ENCODE measurements at places on chromosomes 12 and 14.
A peak's percentile ranks its signal among the peaks of the same experiment; 100 is the strongest.

- no peak for ATAC-seq
These were observed 108.8 kb downstream of the PRKCH start for GRCh38 chr14:61430066-61430757.

DNA sequence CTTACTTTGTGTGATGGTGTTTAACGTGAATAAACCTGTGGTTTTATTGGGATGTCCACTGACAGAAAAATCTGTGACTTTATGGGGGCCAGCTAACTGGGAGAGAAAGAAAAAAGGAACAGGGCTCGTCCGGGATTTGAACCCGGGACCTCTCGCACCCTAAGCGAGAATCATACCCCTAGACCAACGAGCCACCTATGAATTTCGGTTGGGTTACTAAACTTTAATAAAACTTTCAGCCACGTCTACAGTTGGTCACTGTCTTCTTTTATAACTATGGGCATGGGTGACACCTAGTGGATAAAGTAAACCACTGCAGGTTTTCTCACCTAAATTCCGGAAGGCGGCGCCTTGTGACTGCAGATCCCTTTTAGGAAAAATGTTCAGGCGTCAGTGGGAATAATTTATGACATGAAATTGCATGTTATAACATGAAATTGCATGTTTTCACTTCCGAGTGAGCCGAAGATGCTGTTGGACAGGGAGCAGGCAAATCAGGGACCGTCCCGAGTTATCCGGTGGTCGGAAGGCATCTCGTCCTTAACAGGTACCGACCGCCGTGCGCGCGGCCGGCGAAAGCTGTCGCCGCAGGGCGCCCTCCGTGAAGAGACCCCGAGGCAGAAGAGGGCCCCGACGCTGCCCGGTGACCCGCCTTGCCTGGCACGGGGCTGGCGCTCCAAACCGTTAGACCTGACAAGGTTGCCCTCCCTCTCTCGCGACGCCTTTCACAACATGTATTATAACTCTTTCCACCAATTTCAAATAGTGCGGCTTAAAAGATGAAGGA, 18.2 kb upstream of the RNASE12 start:
- peak; percentile 16 for ATAC-seq

- ATAC-seq = peak; percentile 89
These were observed 585 bp upstream of the DYRK2 start for GRCh38 chr12:67647799-67648520.

- ATAC-seq = no peak
These were observed 767 bp upstream of the KCNMB4 start for GRCh38 chr12:70365398-70365647.

GRCh38 chr12:108642269-108642870, 8.7 kb upstream of the SELPLG start:
- ATAC-seq = no peak

DNA sequence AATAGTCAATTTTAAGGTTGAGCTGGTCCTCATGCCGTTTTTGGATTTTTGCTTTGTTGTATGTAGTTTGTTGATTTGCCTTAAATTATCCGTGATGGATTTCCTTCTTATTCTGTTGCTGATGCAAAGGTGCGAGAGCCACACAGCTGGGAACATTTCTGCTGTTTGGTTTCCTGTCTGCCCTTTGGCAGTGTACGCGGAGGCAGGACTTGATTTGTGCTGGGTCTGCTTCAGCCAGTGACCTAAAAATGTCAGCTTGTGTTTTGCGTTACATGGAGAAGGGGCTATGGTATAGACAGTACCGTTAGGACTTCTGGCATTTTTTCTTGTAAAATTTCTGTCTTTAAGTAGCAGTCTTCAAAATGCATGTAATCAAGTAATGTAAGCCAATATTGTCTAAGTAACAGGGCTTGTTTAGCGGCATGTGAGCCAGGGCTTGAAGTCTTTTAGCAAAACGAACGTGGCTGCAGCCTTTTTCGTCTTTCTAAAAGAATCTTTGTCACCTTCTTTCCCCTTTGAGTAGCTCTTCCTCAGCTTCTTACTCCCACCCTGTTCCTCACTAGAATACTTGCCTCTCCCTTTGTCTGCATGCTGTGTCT, 18.2 kb upstream of the RD3L start:
- 0 out of 3 replicates have a peak, but pooled peaks have one; percentile 27 for ATAC-seq

DNA sequence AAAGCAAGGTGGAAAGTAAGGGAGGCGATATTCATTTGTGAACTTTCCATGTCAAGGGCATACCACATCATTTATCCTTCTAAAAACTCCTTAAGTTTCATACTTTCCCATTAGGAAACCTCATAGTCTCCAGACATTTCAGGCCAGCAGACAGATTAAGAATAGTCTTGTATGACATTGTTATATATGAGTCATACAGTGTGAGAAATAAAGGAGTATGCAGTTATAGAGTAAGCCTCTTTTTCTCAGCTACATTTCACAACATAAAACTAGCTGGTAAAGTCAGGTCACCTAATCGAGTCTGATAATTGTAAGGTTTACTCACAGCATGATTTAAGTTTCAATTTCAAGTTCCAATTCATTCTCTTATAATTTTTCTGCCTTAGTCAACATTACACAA, 164.3 kb downstream of the GRIP1 start:
- no peak for ATAC-seq

DNA sequence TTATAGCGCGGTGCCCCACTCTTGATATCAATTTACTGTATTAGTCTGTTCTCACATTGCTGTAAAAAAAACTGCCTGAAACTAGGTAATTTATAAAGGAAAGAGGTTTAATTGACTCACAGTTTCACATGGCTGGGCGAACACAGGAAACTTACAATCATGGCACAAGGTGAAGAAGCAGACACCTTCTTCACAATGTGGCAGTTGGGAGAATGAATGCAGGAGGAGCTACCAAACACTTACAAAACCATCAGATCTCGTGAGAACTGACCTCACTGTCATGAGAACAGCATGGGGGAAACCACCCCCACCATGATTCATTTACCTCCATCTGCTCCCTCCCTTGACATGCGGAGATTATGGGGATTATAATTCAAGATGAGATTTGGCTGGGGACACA, 42.3 kb downstream of the FBXO34 start:
- ATAC-seq = no peak

DNA sequence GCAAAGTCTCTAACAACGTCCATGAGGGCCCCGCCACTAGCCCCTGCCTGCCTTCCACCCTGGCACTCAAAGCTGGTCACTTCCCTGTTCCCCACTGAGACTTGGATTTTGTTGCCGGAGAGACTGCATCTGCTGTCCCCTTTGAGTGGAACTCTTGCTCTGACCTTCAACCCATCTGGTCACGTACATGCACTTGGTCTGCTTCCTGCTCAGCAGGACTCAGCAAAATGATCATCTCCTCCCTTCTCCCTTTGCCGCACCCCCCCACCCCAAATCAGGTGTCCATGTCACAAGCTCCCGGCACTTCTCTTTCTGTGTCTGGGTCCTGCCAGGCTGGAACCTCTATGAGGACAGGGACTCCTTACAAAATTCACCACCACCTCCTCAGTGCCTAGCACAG, 180.9 kb downstream of the CHST11 start:
- ATAC-seq = no peak

DNA sequence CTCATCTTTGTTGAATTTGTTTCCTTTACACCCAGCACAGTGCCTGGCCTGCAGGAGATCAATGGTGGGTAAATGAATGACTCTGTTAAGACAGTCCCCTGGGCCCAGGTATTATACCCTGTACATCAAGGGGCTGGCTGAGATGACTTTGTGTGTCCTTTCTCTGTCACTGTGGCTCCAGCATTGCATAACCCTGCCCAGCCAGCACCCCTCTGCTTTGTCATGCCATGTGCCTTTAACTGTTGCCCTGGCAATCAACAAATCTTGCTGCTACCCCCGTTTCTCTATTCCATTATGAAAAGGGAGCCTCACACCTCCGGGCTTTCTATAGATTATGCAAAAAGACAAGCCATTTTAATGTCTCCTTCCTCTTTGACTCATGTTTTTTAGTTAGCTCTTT, 7.6 kb upstream of the FLVCR2 start:
- ATAC-seq = no peak

DNA sequence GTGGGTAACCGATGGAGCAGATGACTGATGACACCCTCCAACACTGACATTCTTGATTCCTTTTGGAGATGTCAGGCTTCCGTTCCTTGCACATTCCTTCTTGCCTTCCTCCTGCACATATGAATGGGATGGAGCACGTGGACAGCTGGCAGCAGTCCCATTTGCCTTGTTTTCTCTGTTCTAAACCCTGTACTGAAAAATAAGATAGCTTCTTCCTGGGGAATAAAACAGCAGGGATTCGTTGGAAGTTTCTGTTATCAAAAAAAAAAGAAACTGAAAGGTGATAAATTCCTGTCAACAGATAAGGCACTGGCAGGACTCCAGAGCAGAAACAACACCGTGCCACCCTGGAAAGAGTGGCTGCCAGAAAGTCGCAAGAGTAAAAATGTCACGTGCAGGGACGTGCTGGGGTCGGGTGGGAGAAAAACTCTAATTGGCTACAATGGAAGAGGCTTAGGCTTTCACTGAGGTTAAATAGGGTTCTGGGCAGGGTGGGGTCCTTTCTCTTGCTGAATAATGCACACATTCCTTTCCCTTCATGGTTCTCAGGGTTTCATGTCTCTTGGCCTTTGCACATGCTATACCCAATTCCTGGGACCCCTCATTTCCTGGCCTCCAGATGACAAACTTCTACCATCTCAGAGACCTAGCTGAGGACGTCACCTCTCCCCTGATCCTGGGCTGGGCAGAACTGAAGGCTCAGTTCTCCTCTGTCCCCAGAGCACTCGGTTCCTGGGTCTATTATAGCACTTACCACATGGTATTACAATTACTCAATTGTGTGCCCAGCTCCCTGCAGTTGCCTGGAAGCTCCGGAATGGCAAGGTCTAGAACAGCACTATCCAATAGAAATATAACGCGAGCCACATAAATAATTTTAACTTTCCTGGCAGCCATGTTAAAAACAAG, 7.0 kb upstream of the NUAK1 start:
- ATAC-seq = no peak

- ATAC-seq = no peak
These were observed 684.3 kb downstream of the TMEM121 start for GRCh38 chr14:106210650-106211049.

DNA sequence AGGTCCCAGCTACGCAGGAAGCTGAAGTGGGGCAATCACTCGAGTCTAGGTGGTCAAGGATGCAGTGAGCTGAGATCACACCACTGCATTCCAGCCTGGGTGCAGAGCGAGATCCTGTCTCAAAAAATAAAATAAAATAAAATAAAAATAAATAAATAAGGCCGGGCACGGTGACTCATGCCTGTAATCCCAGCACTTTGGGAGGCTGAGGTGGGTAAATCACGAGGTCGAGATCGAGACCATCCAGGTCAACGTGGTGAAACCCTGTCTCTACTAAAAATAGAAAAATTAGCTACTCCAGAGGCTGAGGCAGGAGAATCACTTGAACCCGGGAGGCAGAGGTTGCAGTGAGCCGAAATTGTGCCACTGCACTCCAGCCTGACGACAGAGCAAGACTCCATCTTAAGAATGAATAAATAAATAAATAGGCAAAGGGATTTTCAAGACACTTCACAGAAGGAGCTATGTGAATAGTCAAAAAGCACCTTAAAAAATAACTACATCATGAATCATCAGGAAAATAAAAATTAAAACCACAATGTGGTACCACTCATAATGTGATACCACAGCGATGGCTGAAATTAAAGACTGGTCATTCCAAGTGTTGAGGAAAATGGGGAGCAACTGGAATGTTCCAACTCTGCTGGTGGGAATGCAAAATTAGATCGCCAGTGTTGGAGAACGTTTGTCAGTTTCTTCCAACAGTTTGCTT, 92.9 kb upstream of the TBX3 start:
- no peak for ATAC-seq

DNA sequence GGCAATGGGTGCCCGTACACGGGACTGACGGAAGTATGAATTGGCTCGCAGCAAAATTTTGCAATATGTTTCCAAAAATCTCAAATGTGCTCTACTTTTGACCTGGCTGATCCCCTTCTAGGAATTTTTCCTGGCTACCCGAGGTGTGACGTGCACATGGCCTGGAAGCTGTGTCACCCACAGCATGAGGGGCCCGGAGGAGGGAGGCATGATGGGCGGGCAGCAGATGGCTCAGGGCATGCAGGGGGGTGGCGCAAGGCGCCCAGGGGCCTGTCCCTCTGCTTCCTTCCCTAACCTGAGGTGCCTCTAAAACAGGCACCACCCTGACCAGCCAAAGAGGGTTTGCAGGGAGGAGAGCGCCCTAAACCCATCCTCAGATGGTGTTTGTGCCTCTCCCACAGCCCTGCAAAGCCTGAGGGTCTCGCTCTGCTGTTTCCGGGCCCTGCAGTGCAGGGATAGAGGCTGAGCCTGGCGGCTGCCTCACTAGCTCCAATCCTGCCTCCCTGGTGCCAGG, 6.7 kb downstream of the GPR132 start:
- no peak for ATAC-seq

GRCh38 chr12:51897181-51897580, 9.3 kb downstream of the ANKRD33 start:
- no peak for ATAC-seq

- no peak for ATAC-seq
These were observed 1524.7 kb upstream of the TMEM132C start for GRCh38 chr12:126742241-126742641.

- no peak for ATAC-seq
These were observed 107.6 kb downstream of the C12orf50 start for GRCh38 chr12:87921621-87922020.

DNA sequence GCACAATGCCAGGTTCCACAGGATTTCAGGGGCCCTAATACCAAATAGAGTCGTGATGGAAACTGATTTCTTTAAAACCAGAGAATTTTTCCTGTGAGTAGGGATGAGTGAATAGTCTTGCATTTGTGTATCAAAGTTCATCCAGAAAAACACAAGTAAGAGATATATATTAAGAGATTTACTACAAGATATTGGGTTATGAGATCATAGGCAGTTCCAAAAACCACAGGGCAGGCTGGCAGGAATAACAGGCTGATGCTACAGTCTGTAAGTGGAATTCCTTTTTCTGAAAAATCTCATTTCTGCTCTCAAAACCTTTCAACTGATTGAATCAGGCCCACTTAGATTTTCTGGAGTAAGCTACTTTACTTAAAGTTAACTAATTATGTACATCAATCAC, 1756.2 kb upstream of the SEL1L start:
- ATAC-seq = no peak

- ATAC-seq = no peak
These were observed 55.3 kb upstream of the TMCC3 start for GRCh38 chr12:94705676-94706075.

- ATAC-seq = no peak
These were observed 71.0 kb upstream of the CPM start for GRCh38 chr12:69003991-69004390.

- ATAC-seq = no peak
These were observed 20.9 kb downstream of the ACTR6 start for GRCh38 chr12:100221523-100221922.

GRCh38 chr12:5912011-5912410, 33.0 kb downstream of the ANO2 start:
- ATAC-seq = no peak

GRCh38 chr12:19410629-19411185, 28.6 kb upstream of the AEBP2 start:
- ATAC-seq = no peak

DNA sequence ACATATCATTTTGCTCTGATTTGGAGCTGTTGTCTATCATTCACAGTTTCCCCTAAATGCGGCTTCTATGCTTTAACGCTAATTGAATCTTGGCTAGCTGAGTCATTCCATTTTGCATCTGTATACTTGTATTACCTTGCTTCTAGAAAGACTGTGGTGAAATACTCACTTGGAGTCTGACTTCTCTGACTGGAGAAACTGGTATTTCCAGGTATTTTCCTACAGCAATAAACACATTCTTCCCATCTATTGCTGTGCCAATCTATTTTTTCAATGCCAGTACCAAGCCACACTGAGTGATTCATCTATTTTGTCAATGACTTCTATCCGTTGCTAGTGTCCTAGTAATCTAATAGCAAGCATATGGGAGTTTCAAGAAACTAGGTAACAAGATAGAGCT, 76.0 kb upstream of the ST8SIA1 start:
- ATAC-seq = no peak

GRCh38 chr14:99548255-99548654, 55.8 kb downstream of the CCDC85C start:
- no peak for ATAC-seq
